ENCODE measurements at places on chromosomes 7 and 10.

GRCh38 chr10:98195120-98195519 lies 60.7 kb downstream of the R3HCC1L start:
- DNase-seq, result no peak

DNA sequence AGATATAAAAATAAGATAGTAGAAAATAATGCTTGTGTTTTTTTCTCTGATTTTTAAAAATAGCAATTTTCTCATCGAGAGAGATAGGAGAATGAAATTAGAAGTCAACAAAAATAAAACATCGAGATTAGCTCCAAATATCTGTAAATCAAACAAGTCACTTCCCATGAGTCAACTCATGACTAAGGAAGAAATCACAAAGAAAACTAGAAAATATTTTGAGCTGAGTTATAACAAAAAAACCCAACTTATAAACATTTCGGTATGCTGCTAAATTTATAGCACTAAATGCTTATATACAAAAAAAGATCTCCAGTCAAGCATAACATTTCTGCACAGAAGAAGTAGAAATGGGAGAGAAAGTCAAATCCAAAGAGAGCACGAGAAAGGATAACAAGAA lies 140.1 kb downstream of the ITGA8 start:
- no peak for DNase-seq

DNA sequence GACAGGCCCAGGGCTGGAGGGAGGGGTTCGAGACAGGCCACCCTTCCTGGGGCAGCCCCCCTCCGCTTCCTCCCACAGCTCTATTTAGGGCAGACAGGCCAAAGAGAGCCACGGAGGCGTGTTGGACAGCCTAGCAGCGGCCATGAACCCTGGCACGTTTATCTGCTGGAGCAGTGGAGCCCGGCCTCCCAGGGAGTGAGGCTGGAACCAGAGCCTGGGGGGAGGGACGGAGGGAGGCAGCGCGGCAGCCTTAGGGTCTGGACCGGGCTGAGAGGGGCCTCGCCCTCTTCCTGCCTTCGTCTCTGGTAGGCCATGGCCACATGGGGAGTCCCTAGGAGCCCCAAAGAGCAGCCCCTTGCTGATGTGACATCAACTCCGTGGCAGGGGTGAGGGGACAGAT lies 17.1 kb downstream of the UNCX start:
- no peak for DNase-seq

DNA sequence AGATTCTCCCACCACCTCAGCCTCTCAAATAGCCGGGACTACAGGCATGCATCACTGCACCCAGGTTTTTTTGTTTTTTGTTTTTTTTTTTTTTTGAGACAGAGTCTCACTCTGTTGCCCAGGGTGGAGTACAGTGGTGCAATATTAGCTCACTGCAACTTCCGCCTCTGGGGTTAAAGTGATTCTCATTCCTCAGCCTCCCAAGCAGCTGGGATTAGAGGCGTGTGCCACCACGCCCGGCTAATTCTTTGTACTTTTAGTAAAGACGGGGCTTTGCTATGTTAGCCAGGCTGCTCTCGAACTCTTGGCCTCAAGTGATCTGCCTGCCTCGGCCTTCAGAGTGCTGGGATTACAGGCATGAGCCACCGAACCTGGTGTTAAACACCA lies 107.5 kb upstream of the KIF5B start:
- no peak for DNase-seq
